ENCODE measurements at places on chromosomes 3 and 15. TPM values are rescaled to one million over a fixed set of nuclear protein-coding genes. Genes with fewer than 3 reads are reported as not detected.

The TMEM266 gene
- total RNA-seq: 0.34 TPM

The DPPA4 gene
- 155 TPM for total RNA-seq

The SCAMP5 gene
- total RNA-seq: 38.8 TPM

The NMNAT3 gene
- 2.1 TPM for total RNA-seq

The SCN10A gene
- not detected for total RNA-seq

The CA12 gene
- total RNA-seq: 1.1 TPM

The ITIH4 gene
- total RNA-seq: 6.3 TPM

The SUSD5 gene
- total RNA-seq: 2.1 TPM

DNA sequence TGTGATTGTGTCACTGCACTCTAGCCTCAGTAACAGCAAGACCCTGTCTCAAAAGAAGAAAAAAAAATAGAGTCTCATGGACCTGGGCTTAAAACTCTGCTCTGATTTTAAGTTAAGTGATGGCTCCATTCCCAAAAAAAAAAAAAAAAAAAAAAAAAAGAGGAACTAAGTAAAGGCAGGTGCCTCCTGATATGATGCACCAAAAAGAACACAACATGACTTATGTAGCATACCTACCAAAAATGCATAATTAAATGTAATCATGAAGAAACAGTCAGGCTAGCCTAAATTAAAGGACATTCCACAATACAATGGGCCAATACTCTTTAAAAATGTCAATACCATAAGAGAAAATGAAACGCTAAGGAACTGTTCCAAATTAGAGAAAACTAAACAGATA is 5.4 kb upstream of the IREB2 start:
- no peak for DNase-seq

DNA sequence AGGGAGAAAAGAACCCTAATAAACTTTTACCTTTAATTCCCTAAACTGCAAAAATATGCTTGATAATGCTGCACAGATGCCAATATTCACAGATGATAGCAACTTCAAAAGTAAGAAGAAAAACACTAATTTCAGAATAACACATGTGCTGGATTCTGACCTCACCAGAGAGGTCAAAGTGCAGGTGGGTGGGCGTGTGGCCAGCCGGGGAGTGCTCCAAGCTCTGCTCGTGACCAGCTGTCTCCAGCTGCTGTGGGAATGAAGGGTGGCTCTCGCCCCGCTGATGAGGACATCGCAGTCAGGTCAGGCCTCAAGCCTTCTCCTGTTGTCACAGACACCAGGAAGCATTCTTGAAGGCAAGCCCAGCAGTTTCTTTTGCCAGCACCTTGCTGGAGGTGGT is 57.1 kb downstream of the ADAMTS17 start:
- DNase-seq: no peak

- DNase-seq: no peak
Measured at GRCh38 chr3:112175646-112176045, 42.6 kb upstream of the GCSAM start.

GRCh38 chr3:115689928-115690327 is 66.6 kb downstream of the GAP43 start:
- no peak for DNase-seq

GRCh38 chr15:64247906-64248541 is 85.2 kb upstream of the PPIB start:
- no peak for DNase-seq

- DNase-seq: peak; percentile 75
Measured at GRCh38 chr3:187740421-187741399, 4.6 kb downstream of the BCL6 start.

DNA sequence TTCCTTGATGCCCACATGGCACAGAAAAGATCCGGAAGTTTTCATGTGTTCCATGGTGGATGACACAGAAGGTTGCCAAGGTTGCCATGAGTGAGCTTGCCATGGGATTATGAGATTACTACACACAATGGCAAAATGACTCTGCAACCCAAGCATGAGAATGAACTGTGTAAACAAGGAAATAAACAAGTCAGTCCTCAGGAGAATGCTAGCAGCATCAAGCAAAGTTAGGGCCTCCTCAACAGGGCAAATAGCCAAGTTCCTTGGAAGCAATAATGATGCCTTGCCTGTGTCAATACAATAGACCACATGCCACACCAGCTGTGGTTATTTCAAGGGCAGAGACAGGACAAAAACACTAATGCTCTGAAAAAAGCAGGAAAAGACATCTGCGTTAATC is 41.8 kb downstream of the AQR start:
- no peak for DNase-seq
